ENCODE measurements at places on chromosomes 2 and 18.
A peak's percentile ranks its signal among the peaks of the same experiment; 100 is the strongest.

DNA sequence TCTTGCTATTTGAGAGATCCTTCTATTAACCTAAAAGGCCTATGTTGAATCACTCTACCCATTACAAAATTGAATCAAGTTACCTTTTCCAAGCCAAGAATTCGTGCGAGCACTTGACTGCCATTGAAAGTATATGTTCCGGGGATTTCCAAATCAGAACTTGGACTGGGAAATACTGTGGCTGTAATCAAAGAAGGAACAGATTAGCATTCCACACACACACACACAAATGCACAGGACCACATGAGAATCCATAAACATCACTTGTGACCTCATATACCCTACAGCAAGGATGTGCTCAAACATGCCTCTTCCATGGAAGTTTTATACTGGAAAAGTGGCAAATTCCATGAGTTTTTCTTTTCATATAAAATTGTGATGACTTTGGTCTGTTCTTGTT lies 86.0 kb downstream of the ABCA12 start:
- DNase-seq, result no peak

- no peak for DNase-seq
Measured at GRCh38 chr2:237964194-237964577, 2.6 kb upstream of the UBE2F start.

GRCh38 chr2:69123182-69123581 lies 110.2 kb downstream of the ANTXR1 start:
- DNase-seq, result no peak

DNA sequence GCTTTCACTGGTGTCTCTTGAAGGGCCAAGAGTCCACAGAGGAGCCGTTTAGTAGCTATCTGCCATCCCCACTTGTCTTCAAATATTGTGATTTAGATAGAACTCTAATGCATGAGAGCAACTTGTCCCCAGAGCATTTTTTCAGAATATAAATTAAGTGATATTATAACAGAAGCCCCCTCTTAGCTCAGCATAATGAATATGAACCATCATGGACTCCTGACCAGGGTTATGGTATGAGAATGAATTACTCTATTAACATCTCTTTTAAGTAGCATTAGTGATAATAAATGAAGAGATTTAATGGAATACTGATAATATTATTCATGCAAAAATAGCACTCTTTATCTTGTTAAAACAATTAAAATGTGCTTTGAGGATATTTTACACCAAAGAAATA lies 709.6 kb downstream of the GALR1 start:
- DNase-seq, result no peak

DNA sequence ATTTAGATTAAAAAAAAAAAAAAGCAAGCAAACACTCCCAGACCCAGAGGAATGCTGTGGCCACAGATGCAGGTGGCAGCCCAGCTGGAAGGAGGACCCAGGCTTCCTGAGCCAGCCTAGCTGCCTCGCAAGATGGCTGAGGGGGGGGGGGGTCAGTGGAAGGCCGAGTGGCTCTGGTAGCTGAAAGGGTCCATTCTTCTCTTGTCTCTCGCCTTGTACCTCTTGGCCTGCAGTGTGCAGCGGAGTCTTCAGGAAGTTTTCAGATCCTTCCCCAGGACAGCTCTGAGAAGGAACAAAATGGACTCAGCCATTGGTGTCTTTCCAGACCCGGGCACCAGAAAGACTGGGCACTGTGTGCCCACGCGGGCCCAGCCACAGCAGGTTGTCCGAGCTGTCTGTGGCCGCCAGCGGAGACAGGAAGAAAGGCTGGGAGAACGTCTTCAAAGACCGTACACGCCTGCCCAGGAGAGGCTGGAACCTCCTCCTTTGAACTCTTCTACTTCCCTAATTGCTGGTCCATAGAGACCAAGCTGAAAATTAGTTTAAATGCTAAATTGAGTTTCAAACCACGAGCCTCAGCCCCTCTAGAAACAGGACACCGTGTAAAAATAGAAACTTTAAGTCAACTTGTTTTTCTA lies 21.3 kb downstream of the APCDD1 start:
- no peak for DNase-seq

DNA sequence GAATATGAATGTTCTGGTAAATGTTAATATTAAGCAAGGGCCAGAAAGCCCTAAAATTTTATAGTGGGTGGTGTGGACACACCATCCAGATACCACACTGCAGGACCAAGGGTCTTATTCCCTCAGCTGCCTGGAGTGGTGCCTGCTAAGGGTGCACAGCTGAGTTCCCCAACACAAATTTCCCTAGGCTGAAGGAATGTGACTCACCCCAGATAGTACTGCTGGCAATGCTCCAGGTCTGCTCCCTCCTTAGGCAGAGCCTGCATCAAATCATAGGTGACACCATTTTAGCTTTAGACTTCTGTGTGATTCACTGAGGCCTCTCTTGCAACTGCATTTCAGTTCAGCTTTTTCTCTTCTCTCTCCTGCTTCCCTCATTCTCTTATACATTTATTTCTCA lies 321.1 kb downstream of the SATB2 start:
- no peak for DNase-seq

- peak; percentile 21 for DNase-seq
Measured at GRCh38 chr2:112891385-112891831, 19.6 kb upstream of the IL37 start.

DNA sequence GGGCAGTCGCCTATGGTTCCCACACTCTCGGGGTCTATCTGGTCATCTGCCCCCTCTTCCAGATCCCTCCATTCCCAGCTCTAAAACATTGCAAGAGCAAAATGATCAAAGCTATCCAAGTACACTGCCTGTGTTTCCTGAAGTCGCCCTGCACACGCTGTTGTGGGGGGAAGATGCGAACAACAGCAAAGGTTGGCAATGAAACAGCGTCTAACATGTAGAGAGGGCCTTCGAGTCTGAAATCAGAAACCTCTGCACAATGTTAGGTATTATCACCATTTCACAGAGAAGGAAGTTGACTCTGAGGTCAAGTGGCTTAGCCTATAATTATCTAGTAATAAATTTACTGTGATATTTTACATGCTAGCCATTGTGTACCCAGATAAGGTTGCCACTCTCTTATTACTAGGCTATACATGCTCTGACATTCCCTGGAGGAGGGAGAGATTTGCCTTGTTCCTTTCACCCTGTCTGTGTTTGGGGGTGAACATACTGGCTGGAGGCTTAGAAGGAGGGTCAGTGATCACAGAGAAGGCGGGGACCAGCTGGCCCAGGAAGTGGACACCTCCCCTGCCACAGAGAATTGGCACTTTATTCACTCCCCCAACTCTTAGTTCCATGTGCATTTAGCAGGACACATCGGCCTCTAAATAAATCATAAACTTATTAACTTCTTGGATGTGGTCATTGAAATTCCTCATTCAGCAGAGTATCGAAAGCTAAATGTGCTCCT lies 36.8 kb downstream of the KCTD1 start:
- DNase-seq, result no peak

- no peak for DNase-seq
Measured at GRCh38 chr18:77234504-77235365, 14.9 kb upstream of the GALR1 start.

- no peak for DNase-seq
Measured at GRCh38 chr2:218271487-218271797, 1.1 kb downstream of the PNKD start.

- no peak for DNase-seq
Measured at GRCh38 chr2:54549917-54550518, 93.9 kb downstream of the SPTBN1 start.

DNA sequence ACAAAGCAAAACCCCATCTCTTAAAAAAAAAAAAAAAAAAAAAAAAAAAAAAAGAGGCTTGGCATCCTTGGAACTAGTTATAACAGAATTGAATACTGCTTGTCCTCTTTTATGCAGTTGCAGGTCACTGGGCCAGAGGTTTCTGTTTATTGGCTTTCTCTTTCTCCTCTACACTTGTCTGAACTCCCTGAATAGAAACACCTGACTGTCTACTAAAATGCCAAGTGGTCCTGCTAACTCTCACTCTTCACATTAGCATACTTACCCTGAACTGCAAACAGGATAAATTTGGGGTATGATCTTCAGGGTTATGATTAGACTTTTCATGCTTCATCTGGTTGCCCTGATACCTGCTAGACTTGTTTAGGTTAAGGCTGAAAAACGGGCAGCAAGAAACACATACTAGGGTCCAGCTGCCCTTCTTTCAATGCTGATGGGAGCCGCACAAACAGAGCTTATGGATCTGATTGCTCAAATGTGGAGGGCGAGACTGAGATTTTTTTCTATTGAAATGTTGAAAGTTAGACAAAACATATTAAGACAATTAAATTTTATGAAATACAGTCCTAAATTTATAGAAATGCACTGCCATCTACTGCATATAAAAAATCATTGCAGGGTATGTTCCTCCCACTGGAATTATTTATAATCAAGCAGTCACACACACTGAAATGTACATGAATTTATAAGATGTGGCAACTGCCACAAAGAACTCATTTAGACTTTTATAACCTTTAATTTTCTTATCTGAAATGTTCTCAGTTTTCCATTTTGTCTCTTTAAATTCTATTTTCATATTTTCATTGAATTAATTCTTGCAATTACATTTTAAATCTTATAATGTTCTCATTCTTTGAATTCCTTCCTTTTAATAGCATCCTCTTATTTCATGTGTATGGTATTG lies 40.8 kb downstream of the GTF3C3 start:
- DNase-seq, result no peak

DNA sequence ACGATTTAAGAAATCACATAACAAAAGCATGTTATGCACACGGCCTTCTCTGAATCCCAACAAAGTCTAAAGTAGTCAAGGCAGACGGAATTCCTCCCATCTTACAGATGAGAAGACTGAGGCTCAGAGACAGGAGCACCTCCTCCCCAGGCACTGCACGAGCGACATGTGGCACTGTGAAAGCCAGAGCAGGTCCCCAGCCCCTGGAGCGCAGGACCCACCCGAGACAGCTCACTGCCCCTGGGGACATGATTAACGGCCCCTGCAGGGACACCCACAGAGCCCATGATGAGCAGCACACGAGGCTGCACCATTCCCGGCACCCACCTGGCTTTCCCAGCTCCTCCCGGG lies 53.6 kb downstream of the EIPR1 start:
- DNase-seq, result no peak

DNA sequence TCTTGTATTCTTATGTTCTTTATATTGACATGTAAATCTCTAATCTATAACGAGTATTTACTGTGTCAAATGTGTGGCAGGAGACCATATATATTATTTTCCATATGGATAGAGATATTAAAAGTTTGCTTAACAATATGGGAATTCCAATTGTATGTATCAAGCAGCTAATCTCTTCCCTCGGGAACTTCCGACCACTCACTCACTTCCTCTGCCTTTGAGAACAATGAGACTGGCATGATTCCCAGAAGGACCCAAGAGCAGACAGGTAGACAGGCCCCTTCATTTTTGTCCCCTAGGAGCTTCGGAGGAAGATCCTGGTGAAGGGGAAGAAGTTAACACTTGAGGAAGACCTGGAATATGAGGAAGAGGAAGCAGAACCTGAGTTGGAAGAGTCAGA lies 24.1 kb downstream of the PLCD4 start:
- DNase-seq, result no peak

DNA sequence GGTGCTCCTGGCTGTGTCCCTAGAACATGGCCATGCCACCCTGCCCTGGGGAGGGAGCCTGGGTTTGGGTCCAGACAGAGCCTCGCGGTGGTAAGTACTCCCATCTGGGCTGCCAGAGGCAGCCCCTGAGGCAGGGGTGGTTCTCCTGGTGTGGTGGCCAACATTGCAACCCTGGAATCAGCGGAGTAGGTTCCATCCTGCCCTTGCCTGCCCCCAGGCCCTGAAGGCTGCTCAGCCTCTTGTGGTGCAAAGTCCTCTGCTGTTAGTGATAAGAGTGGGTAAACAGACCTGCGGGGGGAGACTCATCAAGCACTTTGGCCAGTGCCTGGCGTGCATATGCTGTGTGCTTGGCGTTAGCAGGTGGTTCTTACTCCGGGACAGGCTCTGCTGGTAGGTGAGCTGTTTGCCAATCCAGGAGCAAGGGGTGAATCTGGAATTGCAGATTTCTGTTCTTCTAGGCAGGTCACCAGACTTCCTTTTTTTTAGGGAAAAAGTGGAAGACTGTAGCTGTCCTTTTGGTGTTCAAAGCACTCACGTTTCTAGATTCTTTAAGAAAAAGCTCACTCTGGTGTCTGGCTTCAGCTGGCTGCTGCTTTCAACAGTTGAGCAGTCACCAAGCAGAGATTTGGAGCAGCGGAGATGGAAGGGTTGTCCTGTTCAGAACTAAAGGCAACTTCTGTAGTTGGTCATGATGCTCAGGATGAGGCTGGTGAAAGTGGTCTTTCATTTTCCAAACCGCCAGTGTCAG lies 3.2 kb downstream of the CNNM3 start:
- DNase-seq, result no peak

DNA sequence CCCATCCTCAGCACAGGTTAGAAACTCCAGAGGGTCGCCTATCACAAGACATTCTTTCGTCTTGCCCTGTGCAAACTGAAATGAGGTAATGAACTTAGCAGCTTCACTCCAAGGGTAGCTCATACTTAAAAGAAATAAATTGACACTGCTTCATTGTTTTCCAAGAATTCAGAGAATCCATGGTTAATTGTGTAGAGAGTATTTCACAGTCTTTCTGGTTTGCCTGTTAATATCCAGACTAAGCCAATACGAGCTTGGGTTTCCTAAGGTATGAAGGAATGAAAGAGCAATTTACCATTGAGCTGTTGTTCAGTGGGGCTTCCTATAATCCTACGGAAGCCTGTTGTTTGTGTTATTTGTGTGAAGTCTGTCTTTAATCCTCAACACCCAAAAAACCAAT lies 58.7 kb downstream of the FAM124B start:
- DNase-seq, result no peak

DNA sequence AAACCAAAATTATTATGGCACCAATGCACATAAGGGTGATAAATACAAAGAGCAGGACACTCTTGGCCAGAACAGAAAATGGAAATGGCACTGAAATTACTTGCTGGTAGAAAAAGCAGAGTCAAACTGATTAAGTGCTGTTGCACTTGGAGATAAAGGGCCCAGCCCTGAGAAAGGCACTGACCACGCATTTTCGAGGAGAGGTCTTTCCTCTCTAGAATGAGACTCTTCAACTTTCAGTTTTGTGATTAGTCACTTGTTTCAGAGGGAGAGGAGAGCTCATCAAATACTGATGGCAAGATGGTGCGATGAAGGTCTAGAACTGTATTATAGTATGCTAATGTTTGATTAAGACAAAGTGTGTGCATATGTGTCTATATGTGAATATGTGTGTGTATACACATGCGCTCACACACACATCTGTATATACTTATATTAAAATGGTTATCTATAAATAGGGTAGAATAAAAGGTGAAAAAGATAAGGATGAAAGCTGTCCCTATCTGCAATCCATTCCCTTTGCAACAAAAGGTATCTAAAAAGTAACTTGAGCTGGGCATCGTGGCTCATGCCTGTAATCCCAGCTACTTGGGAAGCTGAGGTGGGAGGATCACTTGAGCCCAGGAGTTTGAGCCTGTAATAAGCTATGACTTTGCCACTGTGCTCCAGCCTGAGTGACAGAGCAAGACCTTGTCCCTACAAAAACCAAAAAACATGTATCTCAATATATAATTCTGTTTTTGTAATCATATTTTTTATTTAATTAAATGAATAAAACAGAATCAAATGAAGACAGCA lies 48.8 kb upstream of the ZDBF2 start:
- DNase-seq, result no peak

GRCh38 chr2:213166109-213166508 lies 14.7 kb upstream of the IKZF2 start:
- no peak for DNase-seq
